ENCODE measurements at places on chromosomes 6 and 20.

- DNase-seq = no peak
Observed at GRCh38 chr20:61753316-61753942, 312.3 kb downstream of the TAF4 start.

- no peak for DNase-seq
Observed at GRCh38 chr6:108762394-108762793, 85.8 kb upstream of the ARMC2 start.

DNA sequence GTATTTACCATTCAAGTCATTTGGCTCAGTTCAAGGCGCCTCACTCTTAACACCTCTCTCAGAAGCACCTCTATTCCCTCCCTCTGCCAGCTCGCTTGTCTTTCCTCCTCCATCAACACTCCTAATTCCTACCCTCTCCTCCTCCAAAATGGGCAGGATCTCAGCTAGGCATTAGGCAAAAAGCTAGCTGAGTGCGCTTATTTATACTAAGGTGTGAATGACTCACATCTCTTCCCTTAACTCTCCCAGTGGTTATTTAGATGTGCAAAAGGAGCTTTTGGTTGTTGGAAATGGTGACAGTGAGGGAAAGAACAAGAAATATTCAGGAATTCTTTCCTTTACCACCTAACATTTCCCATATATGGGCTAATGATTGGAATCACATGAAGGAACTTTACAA is 29.1 kb downstream of the PACSIN1 start:
- DNase-seq = no peak

DNA sequence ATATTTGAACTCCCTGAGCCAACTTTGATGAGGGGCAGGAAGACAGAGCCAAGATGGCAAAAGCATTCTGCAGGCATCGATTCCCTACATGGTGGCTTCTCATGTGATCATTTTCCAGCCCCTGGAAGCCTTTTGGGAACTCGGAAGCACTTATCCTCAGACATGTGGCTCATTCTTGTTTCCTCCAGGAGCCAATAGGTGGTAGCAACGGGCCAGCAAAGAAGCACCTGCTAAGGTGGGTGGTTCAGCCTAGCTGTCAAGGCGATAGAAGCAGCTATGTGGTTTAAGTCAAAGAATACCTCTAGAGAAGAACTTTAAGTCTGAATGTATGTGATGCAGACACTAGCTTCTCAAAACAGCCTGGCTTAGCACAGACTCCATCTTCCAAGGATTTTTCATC is 64.9 kb upstream of the PAX1 start:
- no peak for DNase-seq

DNA sequence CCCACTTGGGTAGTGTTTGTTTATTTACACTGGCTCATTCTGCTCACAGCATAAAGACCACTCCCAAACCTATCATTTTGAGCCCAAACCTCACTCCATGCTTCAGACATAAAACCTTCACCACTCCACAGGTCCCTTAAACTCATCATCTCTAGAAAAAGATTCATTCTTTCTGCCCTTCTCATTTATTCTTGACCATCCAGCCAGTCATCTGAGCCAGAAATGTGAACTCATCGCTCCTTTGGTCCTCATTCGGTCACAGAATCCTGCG is 12.4 kb downstream of the TPMT start:
- DNase-seq = no peak

DNA sequence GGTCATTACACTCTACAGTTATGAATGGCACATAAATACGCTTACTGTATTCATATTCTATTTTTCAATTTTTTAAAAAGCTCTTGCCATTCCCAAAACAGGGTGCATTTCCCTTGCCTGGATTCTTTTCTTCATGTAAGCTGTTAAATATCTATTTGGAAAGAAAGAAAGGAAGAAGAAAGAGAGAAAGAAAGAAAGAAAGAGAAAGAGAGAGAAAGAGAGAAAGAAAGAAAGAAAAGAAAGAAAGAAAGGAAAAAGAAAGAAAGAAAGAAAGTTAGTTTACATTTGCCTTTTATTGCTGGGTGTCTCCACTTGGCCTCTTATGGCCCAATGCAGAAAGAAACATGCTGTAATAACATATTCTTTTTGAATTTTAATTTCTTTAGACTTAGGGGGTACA is 165.9 kb upstream of the ATXN1 start:
- DNase-seq = no peak

- DNase-seq = no peak
Observed at GRCh38 chr6:164109770-164110140, 695.2 kb downstream of the QKI start.

GRCh38 chr6:106556368-106556960 is 72.8 kb downstream of the RTN4IP1 start:
- no peak for DNase-seq

DNA sequence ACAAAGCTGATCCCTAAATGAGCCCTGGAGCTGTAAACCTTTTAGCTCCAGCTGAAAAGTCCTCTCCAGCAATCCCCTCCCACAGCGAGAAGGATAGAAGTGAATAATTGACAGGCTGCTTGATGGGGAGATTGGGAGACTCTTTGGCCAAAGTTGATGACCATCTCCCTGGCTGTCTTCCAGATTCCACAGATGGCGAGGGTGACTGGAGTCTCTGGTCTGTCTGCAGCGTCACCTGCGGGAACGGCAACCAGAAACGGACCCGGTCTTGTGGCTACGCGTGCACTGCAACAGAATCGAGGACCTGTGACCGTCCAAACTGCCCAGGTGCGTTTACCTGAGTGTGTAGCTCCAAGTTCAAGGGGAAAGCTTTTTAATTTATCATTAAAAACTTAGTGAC is 67.3 kb downstream of the ISM1 start:
- DNase-seq = no peak

DNA sequence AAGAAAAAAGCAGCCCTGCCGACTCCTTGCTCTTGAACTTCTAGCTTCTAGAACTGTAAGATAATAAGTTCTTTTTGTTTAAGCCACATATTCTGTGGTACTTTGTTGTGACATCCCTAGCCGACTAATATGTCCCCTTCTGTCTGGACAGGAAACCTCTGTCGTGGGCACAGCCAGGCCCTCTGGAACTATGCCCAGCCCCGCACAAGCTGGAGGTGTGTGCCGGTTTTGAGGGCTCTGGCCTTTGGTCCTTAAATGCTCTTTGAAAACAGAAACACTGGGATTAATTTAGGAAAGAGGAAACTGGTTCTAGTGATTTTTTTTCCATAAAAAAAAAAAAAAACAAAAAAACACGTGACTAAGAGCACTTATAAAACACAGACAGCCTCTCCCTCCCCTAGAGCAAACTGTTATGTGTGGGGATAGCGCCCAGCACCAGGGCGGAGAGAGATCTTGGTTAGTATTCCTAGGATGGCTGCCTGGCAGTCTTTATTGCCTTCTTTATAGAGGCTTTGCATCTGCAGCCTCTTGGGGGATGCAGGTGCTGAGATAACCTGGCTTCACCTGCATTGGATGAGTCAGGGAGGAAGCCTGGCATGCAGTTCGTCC is 244.3 kb downstream of the NFATC2 start:
- no peak for DNase-seq

DNA sequence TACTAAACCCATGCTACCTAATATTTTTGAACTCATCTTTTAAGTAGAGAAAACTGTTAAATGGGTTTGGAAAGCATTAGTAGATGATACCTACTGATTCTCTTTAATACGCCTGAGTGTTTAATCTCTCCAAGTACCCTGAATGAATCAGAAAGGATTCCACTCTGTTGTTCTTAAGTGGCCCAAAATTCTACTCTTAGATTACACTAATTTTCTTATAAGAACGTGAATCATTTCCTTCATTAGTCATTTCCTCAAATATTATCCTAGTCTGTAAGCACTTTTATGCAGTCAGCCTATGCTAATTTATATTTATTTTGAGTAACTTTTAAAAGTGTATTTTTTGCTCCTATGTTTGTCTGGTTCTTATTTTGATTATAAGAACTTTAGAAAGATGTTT is 380.0 kb downstream of the BTBD9 start:
- DNase-seq = no peak

GRCh38 chr20:35903843-35904242 is 50.5 kb downstream of the SCAND1 start:
- no peak for DNase-seq

Measured in CD4-positive, alpha-beta T cell (primary cell).